ENCODE measurements at places on chromosomes 12 and 14.

DNA sequence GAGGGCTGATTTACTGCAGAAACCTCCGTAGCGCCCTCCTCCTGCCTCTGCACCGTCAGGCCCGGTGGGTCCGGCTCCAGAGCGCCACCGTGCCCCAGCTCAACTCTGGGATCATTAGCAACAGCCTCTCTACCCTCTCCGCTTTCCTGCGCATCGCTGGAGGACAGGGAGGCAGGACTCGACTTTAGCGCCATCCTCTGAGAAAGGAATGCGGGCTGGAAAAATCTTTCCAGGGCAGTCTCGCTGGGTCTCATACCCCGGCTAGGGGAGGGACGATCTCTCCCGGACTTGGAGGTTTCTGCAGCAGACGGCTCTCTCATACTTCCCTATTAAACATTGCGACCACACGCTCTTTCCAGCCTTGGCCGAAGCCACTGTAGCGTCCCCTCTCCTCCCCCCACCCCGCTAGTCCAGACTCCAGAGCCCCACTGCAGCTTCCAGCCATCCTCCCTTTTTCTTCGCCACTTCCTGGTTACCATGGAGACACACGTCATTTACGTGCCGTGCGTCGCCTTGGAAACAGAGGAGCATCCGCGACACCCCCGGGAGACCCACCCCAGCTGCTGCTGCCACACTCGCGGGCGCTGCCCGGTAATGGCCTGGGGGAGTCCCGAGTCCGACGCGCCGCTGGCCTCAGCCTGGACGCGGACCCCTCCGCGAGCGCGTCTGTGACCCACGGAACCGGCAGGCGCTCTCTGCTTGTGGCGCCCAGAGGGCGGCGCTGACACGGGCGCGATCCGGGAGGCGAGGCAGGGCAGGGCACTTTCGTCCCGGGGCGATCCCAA lies at the start of gene CCDC184:
TSS of gene CCDC184 (plus strand) at position 554 of the 785 bp plus-strand sequence. CDS start 479 bp downstream, outside the sequence.
- no peak for DNase-seq

DNA sequence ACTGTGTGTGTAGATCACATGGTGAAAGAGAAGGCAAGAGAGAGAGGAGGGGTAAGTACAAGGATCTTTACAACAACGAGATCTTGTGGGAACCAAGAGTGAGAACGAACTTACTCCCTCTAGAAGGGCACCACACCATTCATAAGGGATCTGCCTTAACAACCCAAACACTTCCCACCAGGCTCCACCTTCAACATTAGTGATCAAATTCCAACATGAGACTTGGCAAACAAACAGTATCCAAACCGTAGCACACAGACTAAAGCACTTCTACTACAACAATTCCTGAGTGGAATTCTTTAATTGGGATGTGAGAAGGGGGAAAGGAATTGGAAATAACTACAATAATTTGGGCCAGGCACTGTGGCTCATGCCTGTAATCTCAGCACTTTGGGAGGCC lies 35.0 kb upstream of the ESR2 start:
- DNase-seq = no peak

DNA sequence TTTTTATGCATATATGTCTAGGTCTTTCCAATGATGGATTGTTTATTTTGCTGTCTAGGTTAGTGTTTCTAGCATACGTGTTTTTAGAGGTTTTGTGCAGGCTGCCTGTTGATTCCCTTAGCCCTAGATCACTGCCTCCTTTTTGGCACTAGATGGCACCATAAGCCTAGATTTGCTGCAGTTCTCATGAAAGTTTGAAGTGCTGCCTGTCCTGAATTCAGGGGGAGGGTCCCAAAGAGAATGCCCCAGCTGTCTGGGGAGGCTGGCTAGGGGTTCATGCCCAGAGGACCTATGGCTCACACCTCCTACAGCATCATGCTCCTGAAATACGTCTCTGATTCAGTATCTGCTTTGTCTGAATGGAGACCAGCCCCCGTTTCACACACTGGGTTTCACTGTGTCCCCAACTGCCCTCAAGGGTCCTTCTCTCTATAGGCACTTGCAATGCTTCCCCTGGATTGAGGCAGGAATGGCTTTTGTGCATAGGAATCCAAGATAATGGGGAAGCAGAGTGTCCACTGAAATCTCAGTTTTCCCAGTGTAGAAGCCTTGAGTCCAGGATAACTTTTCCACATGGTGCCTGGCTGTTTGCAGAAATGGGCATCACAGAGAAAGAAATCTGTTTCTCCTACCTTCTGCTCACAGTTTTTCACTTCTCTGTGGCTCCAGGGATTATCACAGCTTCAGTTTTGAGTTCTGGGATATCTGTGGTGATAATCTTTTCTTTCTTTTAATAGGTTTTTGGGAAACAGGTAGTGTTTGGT lies 14.2 kb upstream of the TXNRD1 start:
- peak; percentile 61 for DNase-seq

DNA sequence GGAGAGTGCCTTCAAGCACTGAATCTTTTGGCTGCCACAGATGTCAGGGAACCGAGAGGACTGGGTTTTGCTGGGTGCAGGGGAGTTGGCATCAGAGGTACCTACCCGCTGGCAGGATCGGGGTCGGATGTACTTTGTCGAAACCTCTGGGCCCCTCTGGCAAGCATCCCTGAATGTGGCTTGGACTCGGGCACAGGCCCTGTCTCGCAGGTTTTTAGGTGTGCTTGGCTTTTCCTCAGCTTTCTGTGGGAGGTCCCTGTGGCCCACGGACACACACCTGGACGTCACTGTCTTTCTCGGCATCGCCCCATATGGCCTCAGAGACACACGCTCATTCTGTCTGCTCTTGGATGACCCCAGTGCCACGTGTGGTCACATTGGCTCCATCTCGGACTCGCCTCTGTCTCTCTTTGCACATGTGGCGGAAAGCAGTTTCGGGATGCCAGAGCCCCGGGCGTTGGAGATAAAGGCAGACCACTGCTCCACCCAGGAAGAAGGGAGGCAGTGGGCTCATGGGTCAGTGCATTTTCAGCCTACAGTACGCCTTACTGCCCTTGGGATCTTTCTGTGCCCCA lies 769.6 kb upstream of the ALG10B start:
- DNase-seq = no peak

DNA sequence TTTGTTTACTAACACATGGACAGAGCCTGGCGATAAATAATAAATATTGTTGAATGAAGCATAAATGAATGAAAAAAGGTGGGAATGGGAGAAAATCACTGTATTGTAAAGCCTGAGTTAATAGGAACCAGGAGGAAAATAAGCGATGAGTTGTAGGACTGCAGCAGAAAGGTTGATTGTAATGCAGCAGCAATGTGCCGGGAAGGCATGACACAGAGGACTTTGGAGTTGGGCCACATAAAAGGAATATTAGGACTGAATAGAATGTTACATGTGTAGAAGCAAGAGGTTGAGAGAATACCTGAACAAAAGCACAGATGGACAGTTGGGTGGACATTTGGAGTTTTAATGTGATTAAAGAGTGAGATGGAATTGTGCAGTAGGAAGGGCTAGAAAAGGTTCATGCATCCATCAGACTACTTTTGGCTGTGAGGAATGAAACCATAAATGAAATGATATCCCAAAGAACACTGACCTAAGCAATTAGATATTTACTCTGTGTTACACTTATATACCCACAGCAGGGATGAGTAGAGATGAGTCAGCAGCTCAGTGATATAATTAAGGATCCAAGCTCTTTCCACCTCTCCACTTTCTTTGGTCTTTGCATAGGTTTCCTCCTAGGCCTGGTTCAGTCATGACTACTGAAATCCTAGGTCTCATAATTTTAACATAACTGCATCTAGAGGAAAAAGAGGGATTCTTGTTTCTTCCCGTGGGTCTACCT lies 55.4 kb downstream of the CCER1 start:
- DNase-seq = no peak

- DNase-seq = no peak
These were observed 111.4 kb downstream of the TMTC3 start for GRCh38 chr12:88253371-88253978.

Data from hematopoietic multipotent progenitor cell treated with erythropoietin and hydrocortisone succinate and interleukin-3 and kit ligand, for 15 days (in vitro differentiated cells).